ENCODE measurements at places on chromosomes 4 and X. TPM values are rescaled to one million over a fixed set of nuclear protein-coding genes. Genes with fewer than 3 reads are reported as not detected.

GPR82 gene
- total RNA-seq, result 0.12 TPM

RXFP1 gene
- 0.12 TPM for total RNA-seq

SSX2 gene
- not detected for total RNA-seq

AFP gene
- total RNA-seq, result not detected

GYPA gene
- not detected for total RNA-seq

PAGE4 gene
- not detected for total RNA-seq

ZNF827 gene
- 4.9 TPM for total RNA-seq

CCDC158 gene
- total RNA-seq, result not detected

LRRC66 gene
- total RNA-seq, result 0.12 TPM

MAGIX gene
- total RNA-seq, result 4.7 TPM

Data from esophagus mucosa (tissue), 1 donor.